ENCODE measurements at places on chromosomes 6 and 20.

DNA sequence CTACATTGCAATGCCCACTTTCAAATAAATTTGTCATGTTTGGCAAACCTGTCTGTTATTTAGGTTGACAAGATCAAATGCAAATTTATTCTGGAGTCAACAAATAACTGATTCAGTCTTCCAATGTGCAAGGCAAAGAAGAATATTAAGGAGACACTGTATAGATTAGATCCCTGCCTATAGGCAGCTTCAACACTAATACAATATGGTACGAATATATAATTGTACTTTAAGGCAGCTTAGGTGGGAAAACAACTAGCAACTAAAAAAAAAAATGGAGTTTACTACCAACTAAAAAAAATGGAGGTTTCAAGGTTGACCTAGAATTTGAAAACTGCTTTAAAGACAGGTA, 1.7 kb upstream of the PHF10 start:
- no peak for DNase-seq

- DNase-seq = no peak
Observed at GRCh38 chr20:45822857-45823256, 4.3 kb downstream of the TNNC2 start.

GRCh38 chr6:72622094-72622940, 453 bp downstream of the KCNQ5 start:
- peak; percentile 54 for DNase-seq

DNA sequence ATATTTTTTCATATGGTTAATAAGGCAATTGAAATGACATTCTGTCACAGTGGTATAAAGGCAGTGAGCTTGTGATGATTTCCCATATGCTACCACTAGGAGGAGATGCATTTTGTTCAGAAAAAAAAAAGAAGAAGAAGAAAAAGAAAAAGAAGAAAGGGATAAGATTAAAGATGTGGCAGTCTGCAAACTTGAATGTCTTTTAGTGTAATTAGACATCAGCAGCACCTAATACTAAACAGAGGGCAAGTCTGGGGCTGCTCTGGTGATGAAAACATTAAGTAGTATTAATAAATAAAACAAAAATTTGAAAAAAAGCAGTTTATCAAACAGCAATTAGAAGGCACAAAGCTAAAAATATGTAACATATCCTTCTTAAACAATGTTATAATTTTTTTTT, 95.4 kb upstream of the DEFB112 start:
- no peak for DNase-seq

DNA sequence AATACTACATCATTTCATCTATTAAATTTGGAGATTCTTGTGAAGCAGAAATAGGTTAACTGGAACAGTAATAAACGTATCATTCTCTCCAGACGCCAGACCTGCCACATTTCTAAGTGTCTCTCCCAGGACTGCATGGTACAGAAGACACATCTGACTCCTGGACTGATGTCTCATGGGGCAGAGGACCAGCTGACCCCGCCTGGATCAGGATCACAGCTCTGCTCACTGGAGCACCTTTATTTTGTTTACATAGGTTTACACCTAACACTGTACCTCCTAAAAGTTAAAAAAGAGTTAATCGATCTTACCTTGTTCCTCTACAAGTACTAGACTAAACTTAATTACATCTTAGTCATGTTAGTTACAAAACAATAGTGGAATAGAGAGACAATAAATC, 11.2 kb downstream of the OVOL2 start:
- no peak for DNase-seq

GRCh38 chr6:122798099-122798641, 9.1 kb downstream of the SMPDL3A start:
- DNase-seq = peak; percentile 53

- DNase-seq = peak; percentile 78
Observed at GRCh38 chr6:40419377-40419776, 167.8 kb downstream of the LRFN2 start.

DNA sequence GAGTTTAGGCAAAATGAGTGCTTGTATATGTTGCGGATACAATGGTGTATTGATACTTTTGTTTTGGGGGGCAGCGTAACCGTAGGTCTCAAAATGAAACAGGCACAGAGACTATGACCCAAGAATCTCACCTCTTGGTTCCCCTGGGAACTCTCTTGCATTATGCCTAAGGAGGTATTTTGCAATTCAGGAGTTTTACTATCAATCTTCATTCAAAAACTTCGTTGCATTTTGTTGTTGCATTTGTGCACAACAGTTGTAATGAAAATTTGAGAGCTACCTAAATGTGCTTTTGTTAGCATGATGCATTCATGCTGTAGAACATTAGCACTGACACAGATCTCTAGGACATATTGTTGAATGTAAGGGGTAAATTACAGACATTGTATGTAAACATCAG, 18.2 kb downstream of the VTA1 start:
- no peak for DNase-seq

DNA sequence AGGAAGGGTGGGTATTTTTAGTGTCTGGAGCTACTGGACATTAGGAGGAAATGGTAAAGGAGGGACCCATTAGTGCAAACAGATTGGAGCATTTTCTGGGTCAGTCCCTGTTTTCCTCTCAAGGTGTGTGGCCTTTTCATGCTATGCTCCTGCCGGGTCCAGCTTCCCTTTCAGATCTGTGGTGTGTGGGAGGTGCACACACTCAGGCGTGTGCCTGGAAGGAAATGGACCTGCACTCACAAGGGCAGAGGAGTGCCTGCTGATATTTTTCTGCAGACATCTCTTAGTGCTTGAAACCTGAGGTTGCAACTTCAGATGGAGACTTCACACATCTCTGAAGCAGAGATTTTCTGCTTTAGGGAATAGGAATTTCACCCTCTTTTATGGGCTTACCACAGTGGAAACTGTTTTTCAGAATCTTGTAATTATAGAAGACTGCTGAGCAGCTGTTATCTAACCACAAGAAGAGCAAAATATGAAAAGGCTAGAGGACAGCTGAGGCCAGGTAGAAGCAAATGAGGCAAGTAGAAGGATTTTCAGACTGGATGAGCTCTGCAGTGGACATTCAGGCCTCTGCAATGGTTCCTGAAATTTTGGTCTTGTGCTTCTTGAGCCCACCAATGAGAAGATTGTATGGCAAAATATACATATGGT, 764.3 kb downstream of the QKI start:
- no peak for DNase-seq

- DNase-seq = peak; percentile 53
Observed at GRCh38 chr20:10474606-10475184, 39.6 kb downstream of the SLX4IP start.

- no peak for DNase-seq
Observed at GRCh38 chr20:34977365-34978091, 21.9 kb downstream of the MYH7B start.

Data from gastrocnemius medialis (tissue), 4 donors.